ENCODE measurements at places on chromosomes 11 and 22.

DNA sequence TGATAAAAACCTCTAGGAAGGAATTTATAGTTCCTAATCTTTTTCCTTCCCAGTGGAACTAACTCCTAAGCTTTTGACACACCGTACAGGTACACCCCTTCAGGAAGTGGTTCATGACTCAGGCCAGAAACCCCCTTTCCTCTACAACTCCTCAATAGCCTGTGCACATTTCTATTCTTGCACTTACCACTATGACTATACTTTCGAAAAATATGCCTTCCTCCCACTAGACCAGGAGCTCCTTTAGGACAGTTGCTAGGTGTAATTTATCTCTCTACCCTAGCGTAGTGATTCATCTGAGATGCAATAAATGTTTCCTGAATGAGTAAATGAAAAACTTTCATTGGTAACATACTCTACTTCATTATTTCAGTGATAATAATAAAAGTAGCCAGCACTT lies 14.5 kb downstream of the MAP6 start:
- DNase-seq = no peak

DNA sequence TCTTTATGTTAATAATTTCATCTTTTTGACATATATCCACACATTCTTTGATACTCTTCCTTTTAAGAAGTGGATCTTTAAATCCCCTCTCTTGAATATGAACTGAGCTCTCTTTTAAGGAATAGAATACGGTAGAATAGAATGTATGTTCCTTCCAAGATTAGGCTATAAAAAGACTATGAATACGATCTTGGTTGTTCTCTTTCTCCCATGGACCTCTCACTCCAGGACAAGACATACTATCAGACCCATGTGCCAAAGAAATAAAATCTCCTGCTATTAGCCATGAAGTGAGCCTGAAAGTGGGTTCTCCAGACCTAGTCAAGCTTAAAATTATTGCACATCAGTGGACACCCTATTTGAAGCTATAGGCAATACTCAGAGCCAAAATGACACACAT lies 392.2 kb upstream of the ANO3 start:
- no peak for DNase-seq

DNA sequence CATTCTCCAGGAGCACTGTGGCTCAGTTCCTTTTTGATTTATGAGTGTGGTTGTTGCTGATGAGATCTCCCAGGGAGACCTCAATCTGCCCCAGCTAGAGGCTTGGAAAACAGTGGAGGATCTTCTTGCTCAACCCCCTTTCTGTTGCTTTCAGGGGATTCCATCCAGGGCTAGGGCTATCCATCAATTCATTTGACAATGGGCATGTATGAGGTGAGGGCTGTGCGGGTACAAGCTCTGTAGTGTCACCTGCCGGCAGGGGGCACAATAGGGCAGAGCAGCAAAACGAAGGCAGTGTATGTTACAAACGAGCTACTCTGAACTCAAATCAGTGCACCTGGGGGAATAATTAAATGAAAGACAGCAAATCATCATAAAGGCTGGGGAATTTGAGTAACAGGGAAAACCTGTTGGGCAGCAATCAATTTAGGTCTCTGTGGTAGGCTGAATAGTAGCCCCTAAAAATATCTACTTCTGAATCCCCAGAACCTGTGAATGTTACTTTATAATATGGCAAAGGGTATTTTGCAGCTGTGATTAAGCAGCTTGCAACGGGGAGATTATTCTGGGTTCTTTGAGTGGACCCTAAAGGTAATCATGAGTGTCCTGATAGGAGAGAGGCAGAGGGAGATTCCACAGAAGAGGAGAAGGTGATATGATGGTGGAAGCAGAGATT lies 170.3 kb upstream of the ZBED5 start:
- peak; percentile 76 for DNase-seq

DNA sequence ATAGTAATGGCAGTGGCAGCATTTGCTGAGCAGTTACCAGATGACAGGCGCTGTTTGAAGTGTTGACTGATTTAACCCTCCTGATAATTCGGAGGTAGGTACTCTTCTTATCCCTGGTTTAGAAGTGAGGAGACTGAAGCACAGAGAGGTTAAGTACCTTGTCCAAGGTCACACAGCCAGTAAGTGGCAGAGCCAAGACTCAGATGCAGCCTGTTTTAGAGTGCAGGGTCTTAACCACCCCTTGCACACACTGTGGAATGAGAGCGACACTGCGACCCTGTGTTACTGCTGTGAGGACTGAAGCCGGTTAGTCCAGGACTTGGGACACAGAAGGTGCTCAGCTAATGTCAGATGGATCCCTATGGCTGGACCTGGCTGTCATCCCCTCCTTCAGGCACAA lies 34.7 kb downstream of the DAGLA start:
- DNase-seq = no peak

DNA sequence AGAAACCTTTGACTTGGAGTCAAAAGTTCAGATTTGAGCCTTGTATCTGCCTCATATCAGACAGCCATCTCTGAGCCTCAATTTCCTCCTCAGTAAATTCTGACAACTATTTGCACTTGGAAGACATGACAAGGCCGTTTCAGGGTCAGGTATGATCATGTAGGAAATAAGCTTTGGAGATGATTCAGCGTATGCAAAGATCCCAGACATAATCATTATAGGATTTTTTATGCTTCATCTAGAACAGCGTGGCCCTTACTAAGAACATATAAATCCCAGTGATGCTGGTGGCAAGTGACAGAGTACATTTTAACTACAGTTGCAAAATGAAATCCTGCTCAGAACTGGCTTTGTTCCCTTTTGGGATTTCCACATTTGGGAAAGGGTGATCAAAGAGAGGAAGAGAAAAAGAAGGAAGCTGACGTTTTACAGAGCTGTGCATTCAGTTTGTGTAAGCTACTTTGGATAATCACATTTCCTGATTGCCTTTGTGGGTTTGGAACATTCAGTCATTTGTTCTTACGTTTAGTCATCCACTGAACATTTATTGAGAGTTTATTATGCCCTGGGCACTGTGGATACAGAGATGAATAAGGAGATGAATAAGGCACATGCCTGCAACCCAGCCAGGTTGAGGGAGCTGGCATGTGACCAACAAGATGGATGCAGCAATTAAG lies 81.9 kb upstream of the HEPHL1 start:
- DNase-seq = no peak

- DNase-seq = no peak
Observed at GRCh38 chr22:27100789-27101188, 443.4 kb downstream of the MIAT start.

- no peak for DNase-seq
Observed at GRCh38 chr11:117396970-117397369, 69.3 kb downstream of the CEP164 start.

DNA sequence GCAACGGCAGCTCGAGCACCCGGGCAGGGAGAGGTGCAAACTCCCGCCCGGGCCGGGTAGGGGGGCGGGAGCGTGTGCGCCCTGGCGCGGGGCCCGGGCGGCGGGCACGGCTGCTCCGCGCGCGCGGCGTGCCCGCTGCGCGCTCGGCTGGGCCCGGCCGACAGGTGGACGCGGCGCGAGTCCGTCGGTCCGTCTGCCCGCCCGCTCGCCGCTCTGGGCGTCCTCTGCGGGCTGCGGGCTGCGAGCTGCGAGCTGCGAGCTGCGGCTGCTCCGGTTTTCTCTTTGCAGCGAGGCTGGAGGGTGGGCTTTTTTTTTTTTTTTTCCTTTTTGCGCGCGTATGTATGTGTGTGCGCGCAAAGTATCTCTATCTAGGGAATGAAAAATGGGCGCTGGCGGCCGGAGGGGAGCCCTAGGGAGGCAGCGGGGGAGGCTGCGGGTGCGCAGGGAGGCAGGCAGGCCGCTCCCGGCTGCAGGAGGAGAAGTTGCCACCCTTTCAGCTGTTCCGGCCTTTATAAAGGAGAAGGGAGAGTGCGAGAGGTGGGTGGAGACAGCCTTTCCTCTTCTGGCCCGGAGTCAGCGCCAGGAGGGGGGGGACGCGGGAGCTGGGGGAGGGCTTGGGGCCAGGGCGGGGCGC lies at the start of gene PDGFB:
Gene PDGFB (minus strand): TSS at position 487 of the 634 bp plus-strand sequence. CDS start 1,019 bp downstream, outside the sequence.
- peak; percentile 38 for DNase-seq

- no peak for DNase-seq
Observed at GRCh38 chr22:32596471-32596870, 121.9 kb downstream of the FBXO7 start.

DNA sequence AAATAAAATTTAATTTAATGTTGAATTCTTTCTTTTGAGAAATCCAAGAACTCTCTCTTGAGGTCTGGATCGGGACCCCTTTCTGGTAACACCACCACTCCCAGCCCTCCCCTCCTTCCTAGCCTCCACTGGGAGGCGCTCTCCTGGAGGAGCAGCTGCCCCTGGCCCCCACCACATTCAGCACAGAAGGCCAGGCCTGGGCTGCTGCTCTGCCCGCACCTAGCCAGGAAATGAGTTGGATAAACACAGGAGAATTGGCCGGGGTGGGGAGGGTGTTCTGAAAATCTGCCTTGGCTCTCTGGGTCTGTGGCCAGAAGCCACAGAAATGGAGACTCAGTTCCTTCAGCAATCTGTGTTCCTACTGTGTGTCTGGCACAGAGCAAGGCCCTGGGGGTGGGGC lies 31.2 kb downstream of the C22orf42 start:
- DNase-seq = no peak

DNA sequence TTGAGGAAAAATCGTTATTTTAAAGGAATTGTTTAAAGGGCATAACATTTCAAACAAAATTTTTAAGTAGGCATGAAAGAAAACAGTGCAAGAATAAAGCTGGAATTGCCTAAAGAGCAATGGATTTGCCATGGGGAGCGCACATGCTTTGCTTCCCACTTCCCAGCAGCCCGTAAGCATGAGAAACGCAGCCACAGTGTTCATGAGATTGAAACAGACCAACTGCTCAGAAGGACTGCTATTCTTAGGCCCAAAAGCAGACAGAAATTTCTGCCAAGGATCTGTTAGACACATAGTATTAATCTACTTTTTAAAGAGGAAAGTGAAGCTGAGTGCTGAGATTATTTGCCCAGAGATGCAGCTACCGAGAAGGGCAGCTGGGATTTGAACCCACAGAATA lies 34.2 kb upstream of the TSKU start:
- DNase-seq = no peak

DNA sequence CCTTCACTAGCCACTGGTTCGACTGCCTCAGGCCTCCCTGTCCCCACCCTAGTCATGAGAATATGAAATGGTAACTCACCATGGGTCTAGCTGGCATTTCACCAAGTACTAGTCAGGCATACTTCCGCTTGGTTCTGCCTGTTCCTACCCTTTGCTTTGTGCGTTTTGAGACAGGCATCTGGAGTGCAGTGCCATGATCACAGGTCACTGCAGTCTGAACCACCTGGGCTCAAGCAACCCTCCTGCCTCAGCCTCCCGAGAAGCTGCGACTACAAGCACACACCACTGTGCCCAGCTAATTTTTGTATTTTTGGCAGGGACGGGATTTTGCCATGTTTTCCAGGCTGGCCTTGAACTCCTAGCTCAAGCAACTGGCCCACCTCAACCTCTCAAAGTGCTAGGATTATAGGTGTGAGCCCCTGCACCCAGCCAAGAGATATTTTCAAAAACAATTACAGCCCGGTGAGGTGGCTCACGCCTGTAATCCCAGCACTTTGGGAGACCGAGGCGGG lies 14.1 kb downstream of the HRAS start:
- DNase-seq = no peak

DNA sequence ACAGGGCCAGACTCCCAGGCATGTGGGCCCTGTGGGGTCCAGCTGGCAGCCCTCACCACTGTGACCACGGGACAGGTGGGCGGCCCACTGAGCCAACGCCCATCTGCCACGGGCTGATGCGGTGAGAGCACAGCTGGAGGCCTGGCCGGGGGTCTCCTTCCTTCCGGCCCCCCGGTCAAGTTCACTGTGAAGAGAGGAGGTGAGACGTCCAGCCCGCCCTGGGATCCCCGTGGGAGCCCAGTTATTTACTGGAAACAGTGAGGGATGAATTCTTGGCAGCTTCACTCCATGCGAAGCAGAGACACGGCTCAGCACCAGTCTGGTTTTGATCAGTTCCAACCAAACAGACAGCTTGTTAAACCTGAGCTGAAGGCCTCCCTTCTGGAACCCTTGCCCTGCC lies 38.7 kb downstream of the WNT11 start:
- no peak for DNase-seq

GRCh38 chr11:115324581-115325432 lies 179.4 kb downstream of the CADM1 start:
- peak; percentile 87 for DNase-seq

DNA sequence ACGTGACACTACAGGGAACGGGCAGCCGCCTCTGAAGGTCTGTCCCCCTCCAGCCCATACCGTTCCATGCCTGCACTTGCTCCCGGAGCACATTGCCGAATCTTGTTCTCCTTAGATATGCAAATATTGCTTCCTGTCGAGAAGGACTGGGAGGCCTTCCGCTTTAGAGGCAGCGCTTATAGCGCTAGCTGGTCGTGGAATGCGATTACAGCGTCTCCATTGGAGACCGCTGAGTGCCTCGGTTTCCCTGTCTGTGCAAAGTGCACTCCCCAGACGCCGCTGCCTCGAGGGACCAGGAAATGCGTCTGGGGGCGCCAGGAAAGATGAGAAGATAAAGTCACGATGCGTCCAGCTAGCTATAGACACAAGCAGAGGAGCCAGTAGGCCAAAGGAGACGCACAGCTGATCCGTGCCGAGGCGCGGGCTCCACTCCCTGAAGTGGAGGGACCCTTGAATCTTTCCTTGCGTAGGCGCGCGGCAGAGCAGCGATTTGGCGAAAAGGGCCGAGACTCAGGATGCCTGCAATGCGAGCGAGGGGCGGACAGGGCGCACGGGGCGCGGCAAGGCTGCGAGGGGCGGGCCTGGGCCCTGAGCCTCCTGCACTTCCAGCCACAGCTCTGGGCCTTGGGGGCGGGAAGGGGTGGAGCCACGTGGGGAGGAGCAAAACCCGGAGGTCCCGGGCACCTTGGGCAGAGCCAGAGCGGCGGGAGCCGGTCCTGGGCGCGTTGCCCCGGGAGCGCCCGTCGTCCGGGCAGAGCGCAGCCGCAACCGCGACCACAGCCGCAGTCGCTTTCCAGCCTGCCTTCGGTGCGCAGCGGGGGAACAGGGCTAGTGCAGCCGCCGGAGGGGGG lies at the start of gene RASSF10:
Gene RASSF10 (plus strand): TSS at position 692 of the 851 bp plus-strand sequence. CDS start 261 bp downstream, outside the sequence.
- DNase-seq = peak; percentile 68

DNA sequence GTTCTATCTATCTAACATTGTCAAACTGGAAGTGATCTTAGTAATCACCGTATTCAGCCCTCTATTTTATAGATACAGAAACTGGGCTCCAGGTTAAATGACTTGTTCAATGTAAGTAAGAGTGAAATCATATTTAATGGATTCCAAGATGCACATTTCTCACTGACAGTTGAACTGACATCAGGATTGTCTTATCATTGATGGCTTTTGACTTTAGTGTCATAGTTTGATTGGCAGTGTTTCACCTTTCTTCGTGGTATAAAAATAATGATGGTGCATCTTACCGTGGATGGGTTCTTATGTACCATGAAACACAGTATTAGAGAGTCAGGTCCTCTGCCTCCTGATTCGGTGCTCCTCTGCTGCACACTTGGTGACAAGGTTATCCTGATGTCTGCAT lies 123.1 kb downstream of the NCAM1 start:
- no peak for DNase-seq

DNA sequence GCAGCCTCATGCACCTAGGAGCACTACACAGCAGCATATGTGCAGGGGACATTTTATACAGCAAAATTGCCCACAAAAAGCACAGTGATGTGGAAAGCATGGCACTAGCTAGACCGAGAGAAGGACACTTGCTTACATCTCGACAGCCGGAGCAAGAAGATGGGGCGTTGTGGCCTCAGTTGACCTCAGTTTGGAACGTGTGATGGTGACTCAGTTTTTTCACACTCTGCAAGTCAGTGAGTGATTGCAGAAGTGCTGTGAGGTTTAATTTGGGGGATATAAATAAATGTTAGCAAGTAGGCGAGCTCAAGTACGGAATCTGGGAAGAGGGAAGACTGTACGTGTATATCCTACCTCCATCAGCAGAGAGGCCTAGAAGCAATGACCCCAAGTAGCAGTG lies 23.3 kb downstream of the LRP5 start:
- no peak for DNase-seq

All from MM.1S (cell line).